Renal pelvis (tissue), 12 donors: ENCODE measurements at places on chromosomes 5 and 9.
A peak's percentile ranks its signal among the peaks of the same experiment; 100 is the strongest.

DNA sequence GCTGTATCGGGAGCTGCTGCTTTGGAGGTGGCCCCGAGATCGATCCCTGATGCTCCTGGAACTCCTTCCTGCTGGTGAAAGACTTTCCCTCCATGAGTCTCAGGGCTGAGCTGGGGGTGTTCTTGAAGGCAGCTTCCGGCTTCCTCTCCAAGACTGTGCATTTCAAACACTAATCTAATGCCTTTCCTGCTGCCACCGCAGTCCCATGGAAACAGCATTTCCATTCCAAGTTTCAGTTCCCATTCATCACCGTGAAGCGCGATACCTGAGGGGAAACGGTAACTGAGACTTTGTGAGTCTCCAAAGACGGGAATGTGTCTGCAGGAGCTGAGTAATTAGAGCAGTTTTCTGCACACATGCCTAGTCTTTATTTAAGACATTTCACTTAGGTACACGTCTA lies 230.1 kb downstream of the PAX5 start:
- DNase-seq: no peak

GRCh38 chr5:20554001-20554400 lies 566.0 kb upstream of the CDH18 start:
- DNase-seq: no peak

- no peak for DNase-seq
These were observed 3.9 kb downstream of the CDKN2B start for GRCh38 chr9:22005021-22005701.

DNA sequence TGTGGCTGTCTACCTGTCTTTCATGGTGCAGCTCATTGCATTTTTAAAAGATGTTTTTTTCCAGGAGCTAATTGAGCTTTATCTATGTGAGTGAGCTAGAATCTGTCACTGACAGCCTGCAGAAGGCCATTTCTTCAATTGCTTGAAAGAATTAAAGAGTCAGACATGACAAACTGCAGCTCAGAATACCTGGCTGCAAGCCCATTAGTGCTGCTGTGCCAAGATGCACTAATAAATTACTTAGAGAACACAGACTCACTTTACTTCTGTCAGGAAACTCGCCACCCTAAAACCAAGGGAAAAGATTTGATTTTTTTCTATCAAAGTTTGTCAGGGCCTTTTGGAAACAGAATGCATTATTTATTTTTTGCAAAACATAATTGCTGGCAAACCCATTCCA lies 368.3 kb downstream of the CAAP1 start:
- DNase-seq: peak; percentile 65

- no peak for DNase-seq
These were observed 16.3 kb downstream of the PAM start for GRCh38 chr5:102771435-102771834.

DNA sequence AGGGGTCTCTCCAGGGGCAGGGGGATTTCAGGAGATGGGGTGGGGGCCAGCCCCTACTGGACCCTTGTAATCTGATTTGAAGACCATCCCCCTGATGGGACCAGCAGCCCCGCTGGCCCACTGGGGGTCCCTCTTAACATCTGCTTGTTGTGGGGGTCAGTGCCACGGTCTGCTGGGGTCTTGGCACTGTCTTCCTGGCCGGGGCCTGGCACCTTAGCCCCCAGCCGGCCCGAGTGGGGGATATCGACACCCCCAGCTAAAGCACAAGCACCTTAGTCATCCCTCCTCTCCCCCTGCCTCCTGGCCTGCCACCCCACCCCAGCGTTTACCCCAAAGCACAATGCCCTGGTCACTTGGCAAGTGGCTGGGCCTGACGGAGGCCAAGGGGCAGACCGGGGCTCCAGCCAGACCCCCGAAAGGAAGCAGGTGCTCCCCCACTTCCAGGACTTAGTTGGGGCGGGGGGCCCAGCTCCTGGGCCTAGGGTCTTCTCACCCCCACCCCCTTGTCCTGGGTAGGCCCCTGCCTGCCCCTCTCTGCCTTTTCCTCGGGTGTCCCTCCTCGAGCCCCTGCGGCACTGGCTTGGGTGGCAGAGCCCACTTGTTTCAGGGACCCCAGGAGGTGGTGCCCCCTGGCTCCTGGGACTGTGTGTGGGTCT lies 1.4 kb upstream of the NFX1 start:
- no peak for DNase-seq

- DNase-seq: no peak
These were observed 92.5 kb downstream of the MSX2 start for GRCh38 chr5:174816858-174817257.

DNA sequence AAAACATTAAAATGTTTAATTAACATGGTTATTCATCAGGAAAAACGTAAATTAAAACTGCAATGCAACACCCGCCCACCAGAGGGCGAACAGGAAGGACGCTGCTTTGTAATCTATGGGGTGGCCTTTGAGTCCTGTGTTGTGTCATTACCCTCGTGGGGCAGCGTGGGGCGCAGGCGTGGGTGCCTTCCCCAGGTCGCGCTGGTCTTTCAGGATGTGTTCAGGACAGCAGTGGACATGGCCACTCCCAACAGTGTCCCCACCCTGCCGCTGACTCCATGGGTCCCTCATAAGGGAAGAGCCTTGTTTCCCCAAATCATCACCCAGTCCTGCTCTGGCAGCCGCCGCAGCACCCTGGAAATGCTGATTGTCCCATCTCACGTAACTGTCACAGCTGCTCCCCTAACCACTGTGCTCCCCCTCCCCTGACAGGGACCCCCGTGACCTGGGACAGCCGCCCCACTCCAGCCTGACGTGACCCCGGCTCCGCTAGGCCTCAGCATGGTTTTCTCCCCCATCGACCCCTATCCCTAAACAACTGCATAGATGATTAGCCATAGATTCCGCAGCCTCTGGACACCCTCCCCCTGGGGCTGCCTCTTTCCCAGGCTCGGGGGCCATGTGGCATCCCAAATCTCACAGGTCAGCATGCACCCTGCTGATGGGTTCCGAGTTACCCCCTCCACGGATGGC lies 36.4 kb downstream of the GLT6D1 start:
- no peak for DNase-seq

DNA sequence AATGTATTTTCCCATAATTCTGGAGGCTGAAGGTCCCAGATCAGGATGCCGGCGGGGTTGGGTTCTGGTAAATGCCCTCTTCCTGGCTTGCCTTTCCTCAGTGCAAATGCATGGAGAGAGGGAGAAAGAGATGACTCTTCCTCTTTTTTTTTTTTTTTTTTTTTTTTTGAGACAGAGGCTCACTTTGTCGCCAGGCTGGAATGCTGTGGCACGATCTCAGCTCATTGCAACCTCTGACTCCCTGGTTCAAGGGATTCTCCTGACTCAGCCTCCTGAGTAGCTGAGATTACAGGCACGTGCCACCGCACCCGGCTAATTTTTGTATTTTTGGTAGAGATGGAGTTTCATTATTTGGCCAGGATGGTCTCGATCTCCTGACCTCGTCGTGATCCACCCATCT lies 300.0 kb upstream of the TAS2R1 start:
- no peak for DNase-seq

DNA sequence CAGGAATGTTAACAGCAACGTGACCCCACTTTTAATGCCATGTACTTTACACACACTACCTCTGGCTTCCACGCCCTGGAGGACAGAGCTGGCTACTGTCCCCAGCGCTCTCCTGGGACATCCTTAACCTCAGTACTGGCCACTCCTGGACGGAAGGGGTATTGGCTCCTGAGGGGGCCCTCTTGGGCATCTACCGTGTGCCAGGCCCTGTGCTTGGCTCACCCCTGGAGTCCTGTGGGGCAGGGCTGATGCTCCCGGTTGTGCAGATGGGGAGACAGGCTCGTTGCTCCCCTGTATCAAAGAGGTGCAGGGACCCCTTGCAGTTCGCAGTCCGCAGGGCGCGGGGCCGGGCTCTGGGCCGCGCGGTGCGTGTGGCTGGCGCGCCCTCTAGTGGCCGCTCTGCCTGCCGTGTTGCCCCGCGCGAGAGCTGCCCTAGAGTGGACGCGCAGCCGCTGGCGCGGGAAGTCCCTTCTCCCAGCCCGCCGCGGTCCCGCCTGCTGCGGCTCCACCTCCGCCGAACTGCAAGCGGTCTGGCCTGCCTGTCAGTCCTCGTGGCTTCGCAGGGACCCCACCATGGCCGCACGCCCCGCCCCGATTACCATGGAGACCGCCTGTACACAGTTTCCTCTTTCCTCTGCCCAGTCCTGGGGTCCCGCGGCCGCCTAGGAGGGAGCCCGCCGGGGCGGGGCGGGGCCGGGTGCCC lies at the start of gene WDR38:
Gene WDR38, plus strand, starts transcription at position 632 of the 703 bp plus-strand sequence. CDS start 72 bp downstream, outside the sequence.
- DNase-seq: no peak

GRCh38 chr5:144436007-144436406 lies 265.3 kb downstream of the KCTD16 start:
- DNase-seq: no peak

DNA sequence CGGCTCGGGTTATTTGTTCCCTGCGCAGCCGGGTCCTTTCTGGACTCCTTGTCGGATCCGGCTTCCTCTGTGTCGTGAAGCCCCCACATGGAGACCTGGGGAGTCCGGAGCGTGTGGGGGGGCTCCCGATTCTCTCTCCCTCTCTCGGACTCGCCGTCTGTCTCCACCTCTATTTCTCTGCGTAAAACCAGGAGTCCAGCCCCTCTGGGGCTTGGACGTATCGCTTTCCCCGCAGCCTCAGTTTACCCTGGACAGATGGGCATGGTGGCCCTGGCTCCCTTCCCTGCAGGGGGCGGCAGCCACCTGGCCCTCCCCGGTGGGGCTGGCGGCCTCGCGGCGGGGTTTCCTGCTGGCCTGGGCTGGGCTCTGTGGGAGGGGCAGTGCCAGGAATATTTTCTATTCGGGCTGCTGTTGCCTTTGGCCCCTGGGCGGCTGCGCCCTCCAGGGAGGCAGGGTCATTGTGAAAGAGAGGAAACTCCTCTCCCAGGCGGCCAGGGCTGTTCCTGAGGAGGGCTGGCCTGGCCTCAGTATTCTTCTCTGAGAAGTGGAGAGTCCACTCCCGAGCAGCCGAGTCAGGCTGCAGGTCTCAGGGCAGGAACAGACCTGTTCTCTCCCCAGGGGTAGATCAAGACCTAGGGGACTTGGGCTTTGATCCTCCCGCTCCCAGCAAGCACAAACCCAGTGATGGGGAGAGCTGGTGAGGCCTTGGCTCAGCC lies 665 bp downstream of the ASS1 start:
- no peak for DNase-seq

DNA sequence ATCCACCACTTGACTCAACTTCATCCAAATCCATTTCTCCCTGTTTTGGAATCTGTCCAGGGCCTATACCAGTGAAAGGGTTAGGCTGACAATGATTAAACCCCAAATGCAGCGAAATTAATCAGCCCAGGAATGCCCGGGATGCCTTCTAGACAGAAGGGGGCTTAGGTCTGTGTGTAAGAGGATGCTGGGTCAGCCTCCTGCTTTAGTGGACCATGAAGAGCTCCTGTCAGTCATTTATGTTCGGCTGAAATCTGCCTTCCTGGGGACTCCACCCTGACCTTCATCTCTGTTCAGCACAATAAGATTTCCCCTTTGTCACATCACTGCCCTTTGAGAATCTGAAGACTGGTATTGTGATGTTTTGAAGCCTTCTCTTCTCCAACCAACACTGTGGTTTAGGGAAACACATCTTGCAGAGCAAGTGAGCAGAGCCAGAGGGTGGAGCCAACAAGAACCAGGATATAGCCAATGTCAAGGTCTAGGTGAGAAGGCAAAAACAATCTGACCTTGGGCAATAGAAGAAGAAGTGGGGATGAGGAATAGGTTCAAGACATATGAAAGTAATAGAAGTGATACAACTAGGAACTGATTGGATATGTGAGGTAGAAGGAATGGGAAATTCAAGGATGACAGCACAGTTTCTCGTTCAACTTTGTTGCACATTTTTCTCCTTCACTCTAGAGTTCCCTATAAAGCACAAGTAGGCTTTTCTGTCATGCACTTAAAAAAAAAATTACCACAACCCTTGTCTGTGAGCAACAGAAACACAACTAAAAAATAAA lies 234.4 kb downstream of the ARHGAP26 start:
- DNase-seq: peak; percentile 42

DNA sequence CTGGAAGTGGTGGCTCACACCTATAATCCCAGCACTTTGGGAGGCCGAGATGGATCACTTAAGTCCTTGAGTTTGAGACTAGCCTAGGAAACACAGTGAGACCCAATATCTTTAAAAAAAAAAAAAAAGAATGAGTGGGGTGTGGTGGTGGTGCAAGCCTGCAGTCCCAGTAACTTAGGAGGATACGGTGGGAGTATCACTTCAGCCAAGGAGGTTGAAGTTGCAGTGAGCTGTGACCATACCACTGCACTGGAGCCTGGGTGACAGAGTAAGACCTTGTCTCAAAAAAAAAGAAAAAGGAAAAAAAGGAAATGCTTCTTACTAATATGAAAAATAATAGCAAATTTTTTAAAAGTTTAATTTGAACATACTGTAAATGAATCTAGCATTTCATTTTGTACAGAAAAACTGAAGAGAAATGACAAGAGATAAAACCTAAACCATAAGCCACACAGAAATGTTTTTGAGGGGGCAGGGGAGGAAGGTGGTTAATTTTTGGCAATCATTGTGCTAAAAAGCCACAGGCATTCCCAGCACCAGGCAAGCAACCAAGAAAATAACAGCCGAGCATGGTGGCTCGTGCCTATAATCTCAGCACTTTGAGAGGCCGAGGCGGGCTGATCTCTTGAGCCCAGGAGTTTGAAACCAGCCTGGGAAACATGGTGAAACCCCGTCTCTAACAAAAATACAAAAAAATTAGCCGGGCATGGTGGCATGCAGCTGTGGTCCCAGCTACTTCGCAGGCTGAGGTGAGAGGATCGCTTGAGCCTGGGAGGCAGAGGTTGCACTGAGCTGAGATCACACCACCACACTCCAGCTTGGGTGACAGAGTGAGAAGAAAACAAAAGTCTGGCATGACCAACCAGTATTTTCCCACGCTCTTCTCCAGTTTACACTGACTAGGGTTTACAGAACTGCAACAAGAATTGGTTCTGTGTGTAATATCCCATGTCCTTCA lies 114.5 kb upstream of the NR5A1 start:
- DNase-seq: no peak

DNA sequence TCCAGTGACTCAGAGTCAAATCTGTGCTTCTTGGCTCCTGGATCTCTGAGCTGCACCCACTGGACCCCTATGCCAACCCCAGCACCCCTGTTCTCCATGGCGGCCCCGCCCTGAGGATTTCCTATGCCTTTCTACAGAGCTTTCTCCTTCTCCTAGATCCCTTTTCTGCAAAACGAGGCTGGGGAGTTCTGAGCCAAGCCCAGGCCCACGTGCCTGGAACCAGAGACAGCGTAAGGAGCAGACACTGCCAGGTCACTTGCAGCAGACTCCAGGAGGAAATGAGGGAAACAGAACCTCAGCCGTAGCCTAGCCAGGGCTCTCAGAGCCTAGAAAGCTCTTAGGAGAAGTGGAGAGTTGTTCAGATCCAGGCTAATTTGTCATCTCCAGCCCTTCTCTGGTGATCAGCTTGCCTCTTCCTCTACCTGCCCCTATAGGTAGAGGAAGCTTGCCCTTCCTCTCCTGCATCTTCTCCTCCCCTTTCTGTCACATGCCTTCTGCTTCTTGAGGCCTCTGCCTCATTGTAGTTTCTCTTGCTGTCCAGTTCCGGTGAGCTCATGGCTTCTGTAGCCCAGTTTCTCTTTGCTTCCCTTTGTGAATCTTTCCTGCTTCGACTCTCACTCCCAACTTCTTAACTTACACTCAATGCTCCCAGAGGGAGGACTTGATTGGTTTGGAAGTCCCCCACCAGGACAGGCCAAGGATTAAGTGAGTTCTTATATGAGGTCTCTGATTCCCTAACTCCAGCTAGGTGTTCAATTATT lies 163.4 kb downstream of the RGS3 start:
- DNase-seq: no peak

GRCh38 chr9:124766815-124767554 lies 4.1 kb downstream of the NR6A1 start:
- DNase-seq: no peak
